OCI-LY7 (cell line): ENCODE measurements at places on chromosomes 4 and X.

GRCh38 chr4:159235779-159236368 is 133.0 kb downstream of the RAPGEF2 start:
- DNase-seq = no peak

- no peak for DNase-seq
These were observed 30.6 kb downstream of the CLRN2 start for GRCh38 chr4:17545374-17546140.

DNA sequence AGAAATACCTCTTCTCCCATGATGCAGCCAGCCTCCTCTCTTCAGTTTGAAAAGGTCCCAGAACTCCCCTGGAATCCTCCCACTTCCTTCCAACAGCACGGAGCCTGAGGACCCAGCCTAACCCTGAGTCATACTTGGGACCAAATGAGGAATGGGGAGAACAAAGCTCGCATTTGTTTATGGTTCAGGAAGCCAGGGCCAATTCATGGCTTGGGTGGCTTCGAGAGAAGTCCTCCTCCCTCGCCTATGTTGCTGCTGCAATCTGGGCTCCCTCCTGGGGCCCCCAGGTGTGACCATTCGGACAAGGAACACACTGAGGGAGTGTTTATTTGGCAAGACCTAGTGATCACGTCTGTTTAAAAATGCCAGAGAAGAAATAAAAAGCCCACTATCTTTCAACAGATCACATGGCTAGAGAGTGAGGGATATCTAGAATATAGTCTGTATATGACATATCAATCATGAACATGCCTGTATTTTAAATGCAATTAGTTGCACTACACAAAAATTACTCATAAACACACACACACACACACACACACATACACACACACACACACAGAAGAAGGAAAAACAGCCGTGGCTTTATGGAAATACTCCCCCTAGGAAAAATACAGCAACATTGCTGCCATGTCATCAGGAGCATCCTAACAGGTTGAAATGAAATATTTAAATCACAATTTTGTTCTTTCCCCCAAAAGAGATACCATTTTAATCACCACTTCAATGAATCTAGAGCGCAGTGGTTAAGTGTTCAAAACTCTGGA is 155.7 kb upstream of the MAP3K15 start:
- no peak for DNase-seq

DNA sequence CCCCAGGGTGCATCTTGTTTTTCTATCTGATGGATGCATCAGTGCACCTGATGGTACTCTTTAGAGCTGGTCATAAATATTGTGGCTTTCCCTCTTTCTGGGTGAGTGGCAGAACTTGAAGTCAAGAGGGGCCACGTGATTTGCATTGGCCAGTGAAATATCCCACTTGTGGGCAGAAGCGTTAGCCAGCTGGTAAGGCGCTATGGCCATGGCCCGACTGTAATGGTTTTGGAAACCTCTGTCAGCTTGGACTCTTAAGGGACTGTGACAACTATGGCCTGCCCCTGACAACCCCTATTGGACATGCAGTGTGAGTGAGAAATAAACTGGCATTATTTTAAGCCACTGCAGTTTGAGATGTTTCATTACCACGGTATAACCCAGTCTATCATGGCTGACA is 72.8 kb downstream of the SEL1L3 start:
- DNase-seq = no peak

- no peak for DNase-seq
These were observed 210.9 kb downstream of the RTL9 start for GRCh38 chrX:110569506-110569905.

GRCh38 chrX:153380691-153381090 is 20.5 kb downstream of the PNMA6E start:
- no peak for DNase-seq
